Stimulated activated CD4-positive, alpha-beta T cell treated with anti-CD3 and anti-CD28 coated beads, Interleukin-12 subunit alpha, Interleukin-12 subunit beta, amount 100 ng/mL, for 24 hours (primary cell): ENCODE measurements at places on chromosomes 12 and 14.

- no peak for DNase-seq
Measured at GRCh38 chr14:93655078-93655750, 133.1 kb downstream of the PRIMA1 start.

DNA sequence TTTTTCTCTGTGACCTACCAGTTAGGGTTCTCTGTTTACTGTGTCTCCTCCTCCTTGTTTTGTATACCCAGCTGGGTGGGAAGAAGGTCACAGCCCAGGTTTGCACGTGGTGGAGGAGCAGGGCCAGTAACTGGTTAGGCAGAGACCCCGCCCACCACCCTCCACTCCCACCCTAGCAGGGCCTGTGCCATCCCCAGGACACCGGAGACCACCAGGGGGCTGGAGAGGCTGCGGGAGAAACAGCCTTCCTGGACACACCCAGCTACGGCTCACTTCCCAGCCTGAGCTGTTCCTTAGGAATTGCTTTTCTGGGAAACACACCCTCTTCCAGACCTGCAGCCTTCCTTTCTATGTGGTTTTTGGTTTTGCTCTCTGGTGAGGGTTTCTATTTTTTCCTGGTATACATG, 21.1 kb downstream of the BDKRB2 start:
- no peak for DNase-seq

- DNase-seq, result no peak
Measured at GRCh38 chr12:124730455-124730932, 133.2 kb downstream of the SCARB1 start.

DNA sequence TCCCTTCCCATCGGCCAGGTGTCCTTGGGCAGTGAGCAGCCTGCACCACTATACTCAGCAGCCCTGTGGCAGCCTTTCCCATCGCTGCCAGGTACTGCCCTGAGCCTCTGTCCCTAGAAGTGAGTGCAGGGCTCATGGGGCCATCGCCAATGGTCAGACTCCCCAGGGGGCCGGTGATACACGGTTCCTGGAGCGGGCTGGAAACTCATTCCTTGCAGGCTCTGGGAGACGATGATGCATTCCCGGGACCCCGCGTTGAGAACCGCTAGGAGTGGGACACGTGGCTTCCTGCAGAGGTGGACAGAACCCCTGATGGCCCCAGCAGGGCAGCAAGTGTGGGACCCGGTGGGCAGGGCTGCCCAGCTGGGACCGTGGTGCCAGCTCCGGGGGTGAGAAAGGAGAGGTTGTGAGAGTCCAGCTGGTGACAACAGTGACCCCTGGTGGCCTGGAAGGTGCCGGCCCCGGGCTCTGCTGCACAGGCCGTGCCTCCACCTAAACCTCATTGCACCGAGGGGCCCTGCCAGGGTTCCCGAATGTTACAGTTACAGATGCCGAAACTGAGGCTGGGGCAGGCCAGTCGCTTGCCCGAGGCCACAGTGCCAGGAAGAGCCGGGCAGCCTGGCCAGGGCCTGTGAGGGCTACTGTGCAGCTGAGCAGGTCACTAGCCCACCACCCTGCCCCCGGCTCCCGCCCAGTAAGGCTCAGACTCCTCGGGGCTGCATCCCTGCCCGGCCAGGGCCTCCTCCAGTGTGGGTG, 33.8 kb downstream of the FBRSL1 start:
- peak; percentile 71 for DNase-seq

GRCh38 chr12:29616664-29617406, 119.3 kb upstream of the OVCH1 start:
- no peak for DNase-seq

DNA sequence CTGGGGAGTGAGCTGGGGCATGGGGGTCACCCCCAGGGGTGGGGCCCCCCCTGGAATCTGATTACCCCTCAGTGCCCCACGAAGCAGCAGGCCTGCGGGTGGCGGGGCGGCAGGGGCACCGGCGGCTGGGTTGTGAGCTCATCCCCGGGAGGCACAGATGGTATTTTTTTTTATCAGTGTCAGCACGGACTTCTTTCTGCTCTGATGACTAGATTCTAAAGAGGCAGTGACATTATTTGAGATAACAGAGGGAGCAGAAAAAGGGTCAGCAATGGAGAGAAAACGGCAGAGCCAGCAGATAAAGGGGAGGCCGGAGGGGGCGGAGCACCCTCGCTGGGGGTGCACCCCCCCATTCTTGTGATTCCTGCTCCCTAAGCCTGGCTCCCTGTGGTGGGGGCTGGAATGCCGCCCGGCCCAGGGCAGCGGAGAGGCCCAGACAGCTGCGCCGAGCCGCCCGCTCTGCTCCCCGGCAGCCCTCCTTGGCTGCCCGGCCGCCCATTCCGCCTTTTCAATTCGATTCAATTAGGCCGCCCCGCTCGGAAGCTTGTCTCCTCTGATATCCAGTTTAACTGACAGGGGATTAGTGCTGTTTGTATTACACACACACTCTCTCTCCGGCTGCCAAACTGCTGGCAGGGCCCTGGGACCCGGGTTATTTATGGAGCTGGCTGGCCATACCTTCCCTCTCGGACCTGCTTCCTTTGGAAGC, 32.9 kb downstream of the MVK start:
- no peak for DNase-seq

DNA sequence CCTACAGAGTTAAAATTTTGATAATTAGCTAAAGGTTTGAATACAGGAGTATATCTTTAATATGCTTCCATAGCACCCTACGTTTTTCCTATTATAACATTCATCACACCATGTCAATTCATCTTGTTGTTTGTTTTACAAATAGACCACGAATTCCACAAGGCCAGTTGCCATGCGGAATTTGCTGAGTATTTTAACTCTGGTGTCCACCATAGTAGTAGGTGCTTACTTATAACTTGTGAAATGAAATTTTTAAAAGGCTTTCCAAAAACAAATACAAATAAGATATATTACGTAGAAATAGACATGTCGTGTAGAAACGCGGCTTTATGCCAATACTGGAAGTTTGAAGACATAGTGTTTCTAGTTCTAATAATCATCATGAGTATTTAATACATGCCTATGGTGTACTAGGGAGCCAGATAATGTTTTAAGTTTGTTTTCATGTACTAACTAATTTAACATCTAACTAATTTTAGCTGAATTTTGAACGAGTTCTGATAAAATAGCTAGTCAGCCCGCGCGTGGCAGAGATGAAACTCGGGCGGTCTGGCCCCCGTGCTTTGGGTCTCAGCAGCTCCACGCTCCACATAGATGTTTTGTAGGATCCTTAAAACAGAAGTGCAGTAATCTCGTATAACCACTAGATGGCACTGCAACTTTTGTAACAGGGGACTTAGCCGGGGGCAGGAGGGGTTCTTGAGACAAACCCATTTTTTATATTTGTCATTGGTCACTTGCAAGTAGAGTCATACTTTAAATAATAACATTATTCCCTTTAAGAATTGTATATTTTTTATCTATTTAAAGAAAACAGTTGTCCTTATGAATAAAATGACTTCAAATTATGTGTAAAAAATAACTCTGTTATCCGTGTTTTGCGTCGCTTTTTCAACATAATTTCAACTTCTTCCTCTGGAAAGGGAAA, 10.2 kb downstream of the CD69 start:
- DNase-seq, result no peak

DNA sequence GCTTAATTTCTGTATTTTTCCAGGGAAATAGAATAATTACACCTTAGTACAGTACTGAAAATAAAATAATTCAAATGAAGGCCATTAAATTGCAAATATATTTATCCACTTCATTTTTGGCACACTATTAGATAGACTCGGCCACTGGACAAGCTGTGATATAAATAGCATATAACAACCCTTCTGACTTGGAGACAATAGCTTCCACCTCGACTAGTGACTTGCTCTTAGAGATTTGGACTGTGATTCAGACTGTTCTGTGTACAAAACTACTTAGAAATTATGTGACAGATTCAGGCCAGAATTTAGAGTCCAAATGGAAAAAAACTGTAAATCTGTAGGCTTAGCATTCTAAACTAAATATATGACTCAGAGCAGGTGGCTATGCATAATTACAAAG, 949.9 kb downstream of the LRFN5 start:
- no peak for DNase-seq

GRCh38 chr12:90055071-90055470, 346.4 kb upstream of the ATP2B1 start:
- DNase-seq, result no peak

GRCh38 chr12:749751-750270, 2.6 kb upstream of the WNK1 start:
- DNase-seq, result no peak

- DNase-seq, result no peak
Measured at GRCh38 chr12:92175961-92176360, 30.3 kb upstream of the BTG1 start.

- no peak for DNase-seq
Measured at GRCh38 chr14:46018846-46019420, 632.6 kb downstream of the RPL10L start.

- DNase-seq, result no peak
Measured at GRCh38 chr14:54572316-54572715, 5.4 kb downstream of the SAMD4A start.

- no peak for DNase-seq
Measured at GRCh38 chr12:102939059-102939458, 18.4 kb upstream of the ASCL1 start.

DNA sequence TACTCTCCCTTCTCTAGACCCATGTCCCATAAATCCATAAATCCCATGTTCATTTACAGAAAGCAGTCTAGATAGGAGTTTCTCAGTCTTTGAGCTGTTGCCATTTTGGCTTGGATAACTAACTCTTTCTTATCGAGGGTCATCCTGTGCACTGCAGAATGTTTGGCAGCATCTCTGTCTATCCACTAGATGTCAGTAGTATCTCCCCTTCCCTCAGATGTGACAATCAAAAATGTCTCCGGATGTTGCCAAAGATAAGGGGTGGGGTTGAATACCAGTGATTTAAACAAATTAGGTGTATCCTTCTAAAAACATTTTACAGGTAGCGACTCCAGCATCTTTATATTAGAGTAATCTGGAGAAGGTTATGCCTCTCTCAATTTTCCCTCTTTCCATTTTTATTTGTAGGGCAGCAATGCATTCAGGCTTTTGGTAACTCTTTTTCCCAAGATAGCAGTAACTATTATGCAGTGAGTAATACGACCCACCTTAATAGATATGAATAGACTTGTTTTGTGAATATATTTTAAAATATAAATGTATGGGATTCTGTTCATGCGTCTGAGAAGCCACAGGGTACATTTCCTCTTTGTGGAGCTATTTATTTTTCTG, 100.7 kb downstream of the LRRK2 start:
- no peak for DNase-seq

GRCh38 chr12:112738531-112738930, 53.0 kb upstream of the RPH3A start:
- no peak for DNase-seq

- no peak for DNase-seq
Measured at GRCh38 chr12:131776237-131776889, 51.8 kb upstream of the MMP17 start.

GRCh38 chr14:64706593-64707193, 2.5 kb downstream of the PLEKHG3 start:
- no peak for DNase-seq
